ENCODE measurements at places on chromosomes 11 and 22.
A peak's percentile ranks its signal among the peaks of the same experiment; 100 is the strongest.

- peak; percentile 24 for DNase-seq
Observed at GRCh38 chr11:46918083-46918787, at the start of gene LRP4. TSS of gene LRP4 (minus strand) at chr11:46918550. CDS start at chr11:46918379, 171 bp downstream.

GRCh38 chr11:21072558-21072957 is 403.2 kb downstream of the NELL1 start:
- no peak for DNase-seq

DNA sequence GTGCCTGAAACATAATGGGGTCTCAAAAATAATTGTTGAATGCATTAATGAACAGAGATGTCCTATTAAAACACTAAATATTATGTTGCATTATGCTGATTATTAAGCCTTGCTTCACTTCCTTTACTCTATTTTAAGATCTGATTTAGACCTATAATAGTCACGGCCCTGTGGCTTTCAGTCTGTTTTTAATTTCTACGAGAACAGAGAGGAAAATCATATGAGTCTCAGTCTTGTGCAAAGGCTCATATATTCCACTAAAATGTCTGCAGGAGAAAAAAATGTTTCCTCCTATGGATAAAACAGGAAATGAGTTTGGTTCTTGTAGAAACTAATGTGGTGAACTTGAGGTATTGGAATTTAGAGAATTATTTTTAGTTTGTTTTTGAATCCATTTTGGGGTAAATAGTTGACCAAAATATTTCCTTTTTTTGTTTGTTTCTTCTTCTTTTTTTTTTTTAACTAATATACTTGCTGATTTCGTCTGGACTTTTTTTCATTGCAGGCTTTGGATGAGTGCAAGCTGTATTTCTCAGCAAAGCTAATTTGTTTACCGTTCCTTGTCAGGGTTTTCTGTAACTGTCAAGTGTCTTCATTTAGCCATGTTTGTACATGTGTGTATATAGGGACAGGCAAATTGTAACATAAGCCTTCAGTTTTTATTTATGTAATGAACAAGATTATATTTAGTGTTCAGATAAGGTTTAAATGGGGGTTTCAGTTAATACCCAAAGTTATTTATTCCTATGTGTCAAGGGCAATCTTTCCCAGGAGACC is 139.1 kb upstream of the DDI1 start:
- DNase-seq = no peak

DNA sequence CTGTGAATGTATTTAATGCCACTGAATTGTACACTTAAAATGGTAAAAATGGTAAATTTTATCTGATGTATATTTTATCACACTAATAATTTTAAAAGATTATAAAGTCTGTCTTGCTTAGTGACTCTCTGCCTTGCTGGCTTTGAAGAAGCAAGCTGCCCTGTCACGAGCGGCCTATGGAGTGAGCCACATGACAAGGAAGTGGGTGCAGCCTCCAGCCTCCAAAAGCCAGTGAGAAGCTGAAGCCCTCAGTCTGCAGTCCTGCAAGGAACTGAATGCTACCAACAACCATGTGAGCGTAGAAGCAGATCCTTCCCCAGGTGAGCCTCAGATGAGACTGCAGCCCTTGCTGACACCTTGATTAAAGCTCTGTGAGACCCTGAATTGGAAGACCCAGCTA is 20.0 kb downstream of the C11orf24 start:
- no peak for DNase-seq

DNA sequence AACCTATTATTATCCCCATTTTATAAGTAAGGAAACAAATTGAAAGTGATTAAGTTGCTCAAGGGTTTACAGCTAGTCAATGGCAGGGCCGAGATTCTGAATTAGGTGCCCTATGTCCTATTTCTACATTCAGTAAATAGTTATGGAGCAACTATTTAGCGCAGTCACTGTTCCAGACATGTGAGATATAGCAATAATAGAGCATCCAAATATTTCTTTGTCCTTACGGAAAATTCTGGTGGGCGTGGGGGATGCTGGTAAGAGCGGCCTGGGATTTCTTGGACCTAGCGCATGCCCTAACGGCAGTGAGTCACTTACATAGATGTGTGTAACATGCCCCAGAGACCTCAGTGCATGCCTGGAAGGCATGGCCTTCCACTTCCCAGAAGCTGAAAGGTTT is 4.4 kb downstream of the DTX4 start:
- DNase-seq = no peak

DNA sequence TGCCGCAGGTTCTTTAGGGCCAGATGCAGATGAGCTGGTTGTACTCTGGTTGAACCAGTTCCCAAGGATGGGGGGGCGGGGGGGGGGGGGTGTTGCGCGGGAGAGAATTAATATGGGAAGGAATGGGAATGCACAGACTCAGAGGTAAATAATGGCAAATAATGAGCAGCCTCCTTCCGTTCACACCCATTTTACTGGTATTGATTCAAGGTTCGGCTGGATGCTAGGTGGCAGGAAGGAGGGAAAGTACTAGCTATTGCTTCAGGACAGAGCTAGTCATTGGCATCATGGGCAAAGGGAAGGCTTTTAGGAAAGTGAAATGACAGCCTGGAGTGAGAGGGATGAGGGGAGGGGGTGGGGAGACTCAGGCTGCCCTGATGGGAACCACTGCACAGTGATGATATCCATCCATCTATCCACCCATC is at the start of gene VSTM5:
VSTM5 (minus strand) TSS at position 25 of the 425 bp plus-strand sequence. CDS start 116 bp downstream, outside the sequence.
- DNase-seq = no peak

DNA sequence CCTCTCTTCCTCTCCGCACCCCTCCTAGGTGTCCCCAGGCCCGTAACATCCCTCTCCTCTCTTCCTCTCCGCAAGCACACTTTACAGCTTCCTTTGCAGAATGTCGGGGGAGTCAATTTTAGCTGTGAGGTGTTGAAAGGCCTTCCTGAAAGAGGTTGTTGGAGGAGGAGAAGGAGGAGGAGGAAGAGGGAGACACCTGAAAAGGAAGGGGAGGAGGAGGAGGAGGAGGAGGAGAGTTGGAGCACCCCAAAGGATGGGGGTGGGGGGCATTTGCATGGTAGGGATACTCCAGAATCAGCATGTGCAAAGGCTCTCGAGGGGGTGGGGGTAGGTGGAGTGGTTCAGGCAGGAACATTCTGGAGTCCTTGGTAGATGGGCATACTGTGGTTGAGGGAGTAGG is 1045.1 kb downstream of the TBC1D22A start:
- no peak for DNase-seq

DNA sequence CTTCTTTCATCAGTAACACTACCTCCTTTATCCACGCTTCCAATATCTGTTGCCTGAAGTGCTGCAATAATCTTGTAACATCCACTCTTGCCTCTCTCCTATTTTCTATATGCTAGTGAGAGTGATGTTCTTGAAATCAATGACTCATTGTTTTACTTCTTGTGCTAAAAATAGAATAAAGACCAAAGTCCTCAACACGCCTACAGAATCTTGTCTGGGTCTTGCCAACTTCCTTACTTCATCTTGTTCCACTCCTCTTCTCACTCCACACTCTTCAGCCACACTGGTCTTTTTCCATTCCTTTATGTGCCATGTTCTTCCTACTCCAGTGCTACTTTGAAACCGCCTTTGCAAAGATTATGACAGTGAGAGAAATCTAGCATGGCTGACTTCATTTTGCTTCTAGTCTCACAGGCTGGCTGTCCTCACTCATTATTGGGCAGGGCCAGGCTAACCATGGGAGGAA is 136.4 kb downstream of the CCDC81 start:
- peak; percentile 82 for DNase-seq

- no peak for DNase-seq
Observed at GRCh38 chr11:122224867-122225266, 108.9 kb upstream of the BLID start.

DNA sequence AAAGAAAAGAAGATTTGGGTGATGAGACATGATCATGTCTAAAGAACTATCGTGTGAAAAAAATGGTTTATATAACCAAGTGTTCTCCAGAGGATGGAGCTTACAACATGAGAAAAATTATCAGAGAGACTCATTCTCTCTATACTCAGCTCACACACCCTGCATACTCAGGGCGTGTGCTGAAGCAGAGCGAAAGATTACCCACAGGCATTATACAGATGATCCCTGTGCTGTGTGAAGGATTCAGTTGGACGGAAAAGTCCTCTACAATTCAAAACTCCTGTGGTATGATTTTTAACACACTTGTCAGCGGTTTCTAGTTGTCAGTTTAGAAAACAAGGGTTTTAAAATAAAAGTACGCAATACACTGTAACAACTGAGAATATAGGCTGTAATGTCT is 267.3 kb downstream of the DLG2 start:
- DNase-seq = no peak

DNA sequence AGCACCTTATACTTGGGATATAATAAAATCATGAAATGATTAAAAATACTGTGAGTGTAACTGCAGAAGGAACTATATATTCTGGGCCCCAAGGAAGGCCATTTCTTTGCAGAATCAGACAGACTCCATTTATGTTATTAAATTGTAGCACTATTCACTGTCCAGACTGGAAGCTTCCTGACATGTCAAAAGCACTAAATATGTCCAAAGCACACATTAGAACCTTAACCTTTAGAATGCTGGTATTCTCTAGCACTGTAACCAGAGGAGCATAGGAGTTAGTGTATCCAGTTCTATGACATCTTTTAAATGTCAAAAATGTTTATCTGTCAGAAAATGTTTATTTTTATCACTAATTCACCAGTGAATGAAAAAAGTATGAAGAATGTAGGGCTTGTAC is 246.9 kb downstream of the CADM1 start:
- no peak for DNase-seq

DNA sequence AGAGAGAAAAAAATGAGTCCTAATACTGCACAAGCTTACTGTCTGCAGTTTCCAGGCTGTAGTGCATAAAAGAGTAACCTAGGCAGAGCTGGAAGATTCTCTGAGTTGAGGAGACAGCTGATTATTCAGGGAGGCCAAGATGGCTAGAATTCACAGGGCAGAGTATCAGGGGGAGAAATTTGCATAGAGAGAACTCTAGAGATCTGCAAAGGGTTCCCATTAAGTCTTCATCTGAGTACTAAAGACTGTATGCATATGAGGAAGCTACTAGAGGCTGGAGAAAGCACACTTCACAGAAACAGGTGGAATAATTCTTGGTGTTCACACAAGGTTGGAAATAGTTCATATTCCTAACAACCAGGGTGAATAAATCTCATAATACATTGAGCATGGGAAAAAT is 66.6 kb upstream of the RRAS2 start:
- DNase-seq = no peak

DNA sequence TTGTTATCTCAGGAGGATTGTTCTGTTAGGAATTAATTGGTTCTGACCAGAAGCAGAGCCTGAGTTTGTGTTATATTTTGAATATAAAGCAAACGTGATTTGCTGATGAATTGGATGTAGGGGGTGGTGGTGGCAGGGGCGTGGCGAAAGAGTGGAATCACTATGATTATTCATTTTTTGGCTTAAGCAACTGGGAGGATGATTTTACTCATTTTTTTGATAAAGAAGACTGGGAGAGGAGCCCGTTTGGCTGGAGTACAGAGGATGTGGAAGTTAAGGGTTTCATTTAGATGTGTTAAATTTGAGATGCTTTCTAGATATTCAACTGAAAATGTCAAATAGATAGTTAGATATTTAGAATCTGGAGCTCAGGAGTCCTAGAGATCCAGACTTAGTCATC is 83.4 kb upstream of the MYO18B start:
- DNase-seq = no peak

DNA sequence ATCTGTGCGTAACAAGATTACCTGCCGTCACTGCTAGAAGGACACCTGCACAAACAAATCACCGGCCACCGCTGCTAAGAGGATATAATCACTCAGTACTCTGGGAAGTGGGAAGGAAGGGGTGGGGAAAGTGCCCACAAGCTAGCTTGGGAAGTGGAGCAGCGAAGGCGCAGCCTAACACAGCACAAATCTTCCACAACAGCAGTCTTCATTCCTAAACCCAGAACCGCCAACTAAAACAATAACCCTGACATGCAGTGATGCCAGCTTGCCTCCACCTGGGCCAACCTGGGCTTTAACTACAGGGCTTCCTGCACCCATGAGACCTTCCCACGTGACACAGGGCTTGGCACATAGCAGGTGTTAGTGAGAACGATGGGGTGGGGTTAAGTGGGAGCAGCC is 5.1 kb downstream of the DGCR2 start:
- no peak for DNase-seq

DNA sequence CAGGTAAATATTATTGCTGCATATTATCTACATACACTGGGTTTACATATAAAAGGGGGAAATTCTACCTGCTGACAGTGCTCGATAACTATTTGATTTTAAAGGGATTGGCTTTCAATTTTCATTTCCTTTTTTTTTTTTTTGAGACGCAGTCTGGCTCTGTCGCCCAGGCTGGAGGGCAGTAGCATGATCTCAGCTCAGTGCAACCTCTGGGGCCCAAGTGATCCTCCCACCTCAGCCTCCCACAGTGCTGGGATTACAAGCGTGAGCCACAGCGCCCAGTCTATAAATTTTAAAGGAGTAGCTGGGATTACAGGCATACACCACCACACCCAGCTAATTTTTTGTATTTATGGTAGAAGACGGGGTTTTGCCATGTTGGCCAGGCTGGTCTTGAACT is 3.2 kb upstream of the PCF11 start:
- DNase-seq = no peak

DNA sequence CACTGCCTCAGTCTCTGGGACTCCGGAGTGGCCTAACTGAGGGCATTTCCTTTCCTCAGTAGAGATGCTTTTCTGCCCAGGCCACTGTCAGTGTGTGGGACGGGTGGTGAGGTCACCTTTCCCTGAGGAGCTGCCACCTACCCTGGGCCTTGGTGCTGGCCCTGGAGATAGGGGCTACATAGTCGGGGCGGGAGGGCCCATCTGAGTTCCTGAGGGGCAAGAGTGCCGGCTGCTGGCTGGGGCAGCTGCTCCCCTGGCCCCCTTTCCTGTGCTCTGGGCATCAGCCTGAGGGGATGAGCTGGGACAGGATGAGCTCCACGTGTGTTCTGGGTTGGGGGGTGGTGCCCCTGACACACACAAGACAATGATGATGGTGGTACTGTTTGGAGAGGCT is 5.4 kb downstream of the KCNC1 start:
- no peak for DNase-seq

DNA sequence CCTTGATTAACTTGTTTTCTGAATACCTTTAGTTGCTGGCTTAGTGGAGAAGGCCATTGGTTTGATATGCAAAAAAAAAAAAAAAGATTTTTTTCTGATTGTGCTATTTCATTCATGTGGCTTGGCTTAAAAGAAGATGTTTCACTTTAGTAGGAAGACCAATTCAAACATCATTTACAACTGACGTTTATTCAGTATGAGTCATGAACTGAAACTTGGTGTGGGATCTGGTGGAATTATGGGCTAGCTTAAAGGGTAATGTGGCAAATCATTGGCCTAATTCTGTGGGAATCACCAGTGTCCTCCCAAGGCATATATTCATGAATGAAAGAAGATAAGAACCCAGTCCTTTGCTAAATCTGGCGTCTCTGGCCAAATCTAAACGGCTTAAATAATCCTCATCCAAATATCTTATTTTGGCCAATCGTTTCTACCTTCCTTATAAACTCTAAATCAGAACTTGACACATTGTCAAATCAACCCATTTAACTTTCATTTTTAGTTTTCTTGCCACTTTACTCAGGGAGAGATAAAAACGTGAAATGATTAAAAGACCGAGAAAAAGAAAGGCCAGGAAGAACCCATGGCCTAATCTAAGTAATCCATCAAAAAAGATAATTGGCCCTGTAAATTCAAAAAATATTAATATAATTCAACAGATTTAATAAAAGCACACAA is 77.0 kb downstream of the DDIAS start:
- peak; percentile 77 for DNase-seq

- DNase-seq = no peak
Observed at GRCh38 chr11:119024430-119025098, 6.0 kb downstream of the TRAPPC4 start.
